ENCODE measurements at places on chromosomes 11 and 22.

- no peak for DNase-seq
Measured at GRCh38 chr11:128763224-128763623, 69.4 kb downstream of the FLI1 start.

DNA sequence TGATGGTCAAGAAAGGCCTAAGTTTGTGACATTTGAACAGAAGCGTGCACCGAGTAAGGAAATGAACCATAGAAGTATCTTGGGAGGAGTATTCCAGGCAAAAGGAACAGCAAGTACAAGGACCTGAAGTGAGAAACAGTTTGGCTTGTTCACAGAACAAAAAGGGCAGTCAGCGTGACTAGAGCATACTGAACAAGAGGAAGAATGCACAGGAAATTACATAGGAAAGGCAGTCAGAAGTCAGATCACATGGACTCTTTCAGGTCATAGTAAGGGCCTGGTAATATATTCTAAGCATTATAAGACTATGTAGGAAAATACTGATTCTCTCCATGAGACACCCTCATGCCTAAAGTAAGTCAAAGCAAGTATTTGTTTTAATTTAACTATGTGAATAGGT is 52.3 kb upstream of the GAB2 start:
- no peak for DNase-seq

- no peak for DNase-seq
Measured at GRCh38 chr11:67311556-67312082, 8.3 kb downstream of the SSH3 start.

DNA sequence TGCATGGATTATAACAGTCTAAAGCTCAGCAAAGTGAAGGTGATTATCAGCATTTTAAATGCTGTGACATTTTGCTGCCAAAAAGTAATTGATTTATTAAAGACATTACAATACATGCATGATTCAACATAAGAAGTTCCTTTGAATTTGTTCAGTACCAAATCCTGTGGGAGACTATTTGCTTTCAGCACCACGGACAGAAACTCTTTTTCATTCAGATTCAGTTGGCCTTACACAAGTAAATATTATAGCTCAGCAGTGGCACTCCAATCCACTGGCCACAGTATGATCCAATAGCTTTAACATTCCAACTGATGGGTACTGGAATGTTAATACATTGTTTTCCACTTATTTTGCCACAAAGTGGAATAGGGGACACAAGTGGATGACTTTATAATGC is 806.7 kb downstream of the NTM start:
- DNase-seq: no peak

GRCh38 chr11:34972366-34972765 is 55.9 kb downstream of the PDHX start:
- DNase-seq: no peak

GRCh38 chr11:15101072-15101709 is 13.5 kb upstream of the INSC start:
- DNase-seq: peak; percentile 35

- DNase-seq: no peak
Measured at GRCh38 chr11:10537600-10537999, 3.4 kb downstream of the RNF141 start.

- DNase-seq: no peak
Measured at GRCh38 chr22:47151490-47151889, 389.0 kb downstream of the TBC1D22A start.

- no peak for DNase-seq
Measured at GRCh38 chr11:35236667-35237003, 97.7 kb downstream of the CD44 start.

DNA sequence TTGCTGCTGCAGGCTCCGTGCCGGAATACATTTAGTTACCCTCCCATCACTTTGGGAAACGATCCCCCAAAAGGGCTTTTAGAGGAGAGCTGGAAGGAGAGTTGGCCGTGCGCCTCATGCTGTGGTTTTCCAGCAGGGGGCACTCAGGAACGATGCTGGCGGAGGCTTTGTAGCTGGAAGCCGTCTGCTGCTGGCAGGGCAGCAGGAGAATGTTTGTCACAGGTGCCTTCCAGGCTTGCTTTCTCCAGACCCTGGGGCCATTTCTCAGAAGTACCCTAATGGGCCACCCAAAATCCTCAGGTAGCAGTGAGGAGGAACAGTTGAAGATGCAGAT is 30.0 kb upstream of the CABP7 start:
- DNase-seq: peak; percentile 44

- DNase-seq: peak; percentile 97
Measured at GRCh38 chr22:50562523-50563412, at the start of gene SYCE3. SYCE3 (minus strand) TSS chr22:50562919; CDS start chr22:50556405, 6,514 bp downstream.

GRCh38 chr22:48941033-48941902 is 886.4 kb downstream of the BRD1 start:
- DNase-seq: no peak

DNA sequence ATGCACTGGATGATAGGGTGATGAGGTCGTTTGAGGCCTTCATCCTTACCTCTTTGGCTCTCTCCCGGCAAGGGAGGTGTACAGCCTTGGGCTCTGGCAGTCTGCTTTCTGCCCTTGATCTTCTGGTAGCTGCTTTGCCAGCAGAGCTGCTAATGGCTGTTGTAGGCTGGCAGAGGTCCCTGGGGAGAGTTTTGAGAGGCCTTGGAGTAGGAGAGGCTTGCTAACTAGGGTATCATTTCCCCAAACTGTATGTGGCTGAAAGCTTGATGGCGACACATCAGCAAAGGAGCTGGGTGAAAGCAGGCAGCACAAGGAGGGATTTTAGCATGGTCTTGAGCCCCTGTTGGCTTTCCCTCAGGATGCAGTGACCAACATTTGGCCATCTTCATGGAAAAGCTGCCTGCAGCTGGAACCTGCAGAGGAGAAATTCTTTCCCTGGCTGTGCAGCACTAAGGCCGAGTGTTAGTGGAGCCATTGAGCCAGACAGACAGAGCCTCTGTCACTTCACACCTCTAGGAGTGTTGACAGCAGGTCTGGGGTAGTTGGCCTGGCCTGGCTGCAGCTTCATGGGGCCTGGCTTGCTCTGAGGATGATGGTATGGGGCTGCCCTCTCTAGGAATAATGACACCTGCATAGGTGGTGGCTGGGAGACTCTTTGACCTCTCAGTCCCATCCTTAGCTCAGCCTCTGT is 3.5 kb upstream of the AMPD3 start:
- DNase-seq: no peak
